ENCODE measurements at places on chromosomes 3 and 15. TPM values are rescaled to one million over a fixed set of nuclear protein-coding genes. Genes with fewer than 3 reads are reported as not detected.

DNA sequence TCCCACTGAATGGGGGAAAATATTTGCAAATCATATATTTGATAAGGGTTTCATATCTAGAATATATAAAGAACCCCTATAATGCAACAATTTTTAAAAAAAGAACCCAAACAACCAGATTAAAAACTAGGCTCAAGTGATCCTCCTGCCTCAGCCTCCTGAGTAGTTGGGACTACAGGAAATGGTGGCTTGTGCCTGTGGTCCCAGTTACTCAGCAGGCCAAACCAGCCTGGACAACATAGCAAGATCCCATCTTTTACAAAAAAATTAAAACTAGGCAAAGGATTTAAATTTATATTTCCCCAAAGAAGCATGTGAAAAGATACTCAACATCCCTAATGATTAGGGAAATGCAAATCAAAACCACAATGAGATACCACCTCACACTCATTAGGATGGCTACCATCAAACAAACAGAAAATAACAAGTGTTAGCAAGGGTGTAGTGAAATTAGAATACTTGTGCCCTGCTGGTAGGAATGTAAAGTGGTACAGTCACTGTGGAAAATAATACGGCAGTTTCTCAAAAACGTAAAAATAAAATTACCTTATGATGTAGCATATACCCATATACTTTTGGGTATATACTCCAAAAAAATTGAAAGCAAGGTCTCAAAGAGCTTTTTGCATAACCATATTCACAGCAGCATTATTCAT, 19.7 kb downstream of the TFDP2 start:
- DNase-seq, result no peak

The BNIP2 gene
- 73.2 TPM for total RNA-seq

GRCh38 chr3:172302203-172302602, 146.1 kb downstream of the GHSR start:
- DNase-seq, result no peak

DNA sequence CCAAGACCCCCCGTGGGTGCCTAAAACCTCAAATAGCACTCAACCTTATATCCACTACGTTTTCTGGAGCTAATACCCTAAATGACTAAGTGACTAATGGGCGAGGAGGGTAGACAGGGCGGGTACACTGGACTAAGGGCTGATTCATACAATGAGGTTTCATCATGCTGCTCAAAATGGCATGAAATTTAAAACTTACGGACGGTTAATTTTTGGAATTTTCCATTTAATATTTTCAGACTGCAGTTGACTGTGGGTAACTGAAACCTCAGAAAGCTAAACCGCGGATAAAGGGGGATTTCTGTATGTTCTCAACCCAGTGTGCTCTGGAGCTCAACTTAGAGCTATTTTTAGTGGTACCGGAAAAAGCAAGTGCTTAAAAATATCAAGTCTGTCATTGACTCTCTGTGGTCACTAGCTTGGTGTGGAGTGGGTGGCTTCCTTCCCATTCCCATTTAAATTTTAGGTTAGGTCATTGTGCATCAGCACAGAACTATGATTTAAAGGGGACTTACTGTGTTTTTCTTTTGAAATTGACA, 72.9 kb downstream of the LRRC28 start:
- no peak for DNase-seq

The RARB gene
- total RNA-seq, result 17.5 TPM

DNA sequence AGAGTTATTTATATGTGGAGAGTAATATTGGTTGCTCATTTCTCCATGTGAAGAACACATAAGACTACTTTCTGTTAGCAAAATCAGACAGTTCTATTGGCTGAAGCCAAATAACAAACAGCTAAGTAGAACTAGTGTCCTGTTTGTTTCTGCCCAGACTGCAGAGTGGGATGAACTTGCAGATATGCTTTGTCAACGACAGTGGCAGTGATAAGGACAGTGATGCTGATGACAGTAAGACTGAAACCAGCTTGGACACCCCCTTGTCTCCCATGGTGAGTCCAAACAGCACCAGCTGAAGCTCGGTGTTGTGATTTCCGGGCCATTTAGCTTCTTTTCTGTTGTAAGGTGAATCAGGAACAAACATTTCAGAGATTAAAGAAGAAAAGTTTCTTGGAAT, 102.6 kb upstream of the IL12A start:
- no peak for DNase-seq

- DNase-seq, result peak; percentile 83
These were observed 271.8 kb downstream of the ZIC1 start for GRCh38 chr3:147680837-147681483.

The KLHL6 gene
- 0.97 TPM for total RNA-seq

The CATSPER2 gene
- 0.54 TPM for total RNA-seq

The TSEN2 gene
- 24.1 TPM for total RNA-seq
